ENCODE measurements at places on chromosomes 1 and 21.

DNA sequence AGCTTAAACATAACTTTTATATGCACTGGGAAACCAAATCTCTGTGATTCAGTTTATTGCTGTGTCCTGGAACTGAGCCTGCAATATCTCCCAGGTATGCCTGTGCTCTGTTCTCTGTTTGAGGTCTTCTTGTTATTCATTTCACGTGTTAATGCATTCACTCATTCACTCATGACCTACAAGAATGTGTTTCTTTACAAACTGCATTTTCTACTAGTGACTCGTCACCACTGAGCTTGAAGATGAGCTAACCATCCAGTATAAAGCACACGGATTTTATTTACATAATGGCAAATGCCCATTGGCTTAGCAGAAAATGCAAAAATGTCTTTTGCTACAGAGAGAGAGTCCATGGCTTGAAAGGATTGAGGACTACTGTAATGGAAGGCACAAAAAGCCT lies 75.0 kb upstream of the DUSP10 start:
- DNase-seq, result no peak

DNA sequence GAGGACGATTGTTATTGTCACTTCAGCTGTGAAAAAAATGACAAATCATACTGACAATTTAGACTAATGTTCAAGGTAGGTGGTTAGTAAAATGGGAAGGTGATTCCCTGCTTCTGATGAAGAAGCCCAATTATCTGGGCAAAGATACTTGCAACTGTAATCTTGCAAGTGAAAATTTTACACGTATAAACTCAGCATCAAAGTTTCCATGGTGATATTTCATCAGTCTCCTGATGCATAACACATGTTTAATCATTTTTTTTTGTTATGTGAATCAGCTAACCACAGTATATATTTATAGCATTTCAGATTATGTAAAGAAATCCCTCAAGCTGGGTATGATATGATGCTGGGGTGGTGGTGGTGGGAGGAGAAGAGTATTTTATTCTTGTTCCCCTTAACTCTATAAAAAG lies 16.4 kb upstream of the KCNK1 start:
- DNase-seq, result no peak

DNA sequence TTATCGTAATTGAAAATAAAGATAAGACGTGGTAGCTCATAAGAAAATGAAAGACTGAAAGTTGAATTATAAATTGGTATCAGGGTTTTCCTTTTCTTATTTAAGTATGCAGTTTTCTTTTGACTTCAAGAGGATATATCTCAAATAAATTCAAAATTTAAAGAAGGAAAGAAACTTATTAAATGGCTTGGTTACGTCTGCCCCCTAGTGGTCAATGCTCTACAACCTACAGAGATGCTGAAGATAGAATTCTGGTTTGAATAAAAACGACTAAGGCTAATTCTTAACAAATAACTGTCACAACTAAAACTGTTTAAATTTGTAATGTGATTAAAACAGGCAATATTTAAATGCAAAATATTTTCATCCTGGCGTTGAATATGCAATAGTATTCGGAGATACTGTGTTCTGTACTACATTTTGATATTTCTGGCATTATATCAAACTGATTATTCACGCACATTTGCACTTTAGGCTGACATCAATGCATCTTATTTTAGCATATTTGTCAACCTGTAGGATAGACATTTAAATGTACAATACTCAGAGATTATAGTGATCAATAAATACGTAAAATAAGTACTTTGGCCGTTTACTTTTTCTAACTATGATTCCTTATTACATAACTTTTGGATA lies 26.8 kb downstream of the IFI44 start:
- DNase-seq, result no peak

DNA sequence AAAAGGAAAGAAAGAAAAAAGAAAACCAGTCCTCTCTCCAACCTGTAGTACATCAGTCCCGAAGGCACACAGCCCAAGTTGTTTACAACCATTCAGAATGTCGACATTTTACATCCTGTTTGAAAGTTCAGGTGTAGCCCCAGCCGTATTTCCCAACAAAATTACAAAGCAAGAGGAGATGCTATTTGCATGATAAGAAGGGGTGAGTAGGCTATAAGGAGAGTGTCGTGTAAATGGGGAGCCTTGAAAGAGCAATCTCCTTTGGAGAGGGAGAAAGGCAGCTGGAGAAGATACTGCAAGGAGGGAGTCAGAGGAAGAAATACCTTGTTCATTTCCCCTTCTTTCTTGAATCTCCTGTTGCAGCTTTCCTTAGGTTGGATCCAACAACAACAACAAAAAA lies 35.5 kb upstream of the DENND1B start:
- no peak for DNase-seq

- DNase-seq, result no peak
Measured at GRCh38 chr1:20439282-20439681, 46.7 kb downstream of the CAMK2N1 start.

DNA sequence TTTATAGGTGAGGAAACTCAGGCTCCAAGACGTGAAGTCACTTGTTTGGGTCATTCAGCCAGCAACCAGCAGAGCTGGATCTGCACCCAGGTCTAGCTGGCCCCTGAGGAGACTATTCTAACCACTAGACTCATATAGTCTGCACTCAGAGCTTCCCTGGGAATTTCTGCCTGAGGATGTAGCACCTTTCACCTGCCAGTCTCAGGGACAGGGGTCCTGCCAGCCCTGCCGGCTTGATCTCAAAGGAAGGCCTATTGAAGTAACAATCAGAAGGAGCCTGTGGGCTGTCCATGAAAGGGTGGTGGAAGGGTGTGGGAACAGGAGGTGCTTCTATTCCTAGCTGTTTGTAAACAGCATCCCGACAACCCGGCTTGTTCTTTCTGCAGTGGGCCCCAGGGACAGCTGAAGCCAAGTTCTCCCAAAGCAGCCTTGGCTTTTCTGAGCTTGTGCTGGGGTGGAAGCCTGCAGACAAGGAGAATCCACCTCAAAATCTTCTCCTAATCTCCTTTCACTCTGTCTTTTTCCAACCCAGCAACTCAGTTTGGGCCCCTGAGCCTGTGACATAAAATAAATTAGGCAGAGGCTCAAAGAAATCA lies 7.8 kb downstream of the LMOD1 start:
- DNase-seq, result no peak

GRCh38 chr21:21247424-21247823 lies 249.2 kb downstream of the NCAM2 start:
- DNase-seq, result no peak

GRCh38 chr1:58782178-58783089 lies 1.4 kb downstream of the JUN start:
- peak; percentile 65 for DNase-seq

DNA sequence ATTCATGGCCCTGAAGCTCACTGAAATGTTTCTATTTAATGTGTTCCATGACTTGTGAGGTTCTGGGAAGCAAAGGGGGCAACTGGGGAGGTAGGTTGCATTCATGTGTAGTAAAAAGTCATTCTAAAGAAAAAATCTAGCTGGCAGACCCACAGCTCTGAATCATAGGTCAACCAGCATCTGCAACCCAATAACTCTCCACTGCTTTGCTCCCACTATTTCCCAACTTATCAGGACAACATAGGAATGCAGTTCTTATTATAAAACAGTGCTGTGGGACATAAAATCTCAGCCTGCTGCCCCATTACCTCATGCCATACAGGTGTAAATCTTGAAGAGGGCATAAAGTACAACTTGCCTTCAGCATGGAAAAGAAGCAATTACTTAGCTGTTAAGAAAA lies 576.1 kb upstream of the PTBP2 start:
- no peak for DNase-seq

DNA sequence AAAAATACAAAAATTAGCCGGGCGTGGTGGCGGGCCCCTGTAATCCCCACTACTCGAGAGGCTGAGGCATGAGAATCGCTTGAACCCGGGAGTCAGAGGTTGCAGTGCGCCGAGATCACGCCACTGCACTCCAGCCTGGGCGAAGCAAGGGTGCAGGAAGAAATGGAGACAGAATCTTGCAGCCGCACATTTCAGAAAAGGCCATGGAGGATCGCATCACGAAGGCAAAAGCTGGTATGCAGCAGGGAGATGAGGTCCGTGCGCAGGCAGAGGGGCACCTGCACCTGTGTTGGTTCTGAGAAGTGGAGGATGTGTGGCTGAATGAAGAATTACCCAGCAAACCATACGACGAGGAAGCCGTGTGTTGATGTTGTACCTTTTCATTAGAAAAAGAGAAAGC lies 53.0 kb upstream of the ABCG1 start:
- no peak for DNase-seq

DNA sequence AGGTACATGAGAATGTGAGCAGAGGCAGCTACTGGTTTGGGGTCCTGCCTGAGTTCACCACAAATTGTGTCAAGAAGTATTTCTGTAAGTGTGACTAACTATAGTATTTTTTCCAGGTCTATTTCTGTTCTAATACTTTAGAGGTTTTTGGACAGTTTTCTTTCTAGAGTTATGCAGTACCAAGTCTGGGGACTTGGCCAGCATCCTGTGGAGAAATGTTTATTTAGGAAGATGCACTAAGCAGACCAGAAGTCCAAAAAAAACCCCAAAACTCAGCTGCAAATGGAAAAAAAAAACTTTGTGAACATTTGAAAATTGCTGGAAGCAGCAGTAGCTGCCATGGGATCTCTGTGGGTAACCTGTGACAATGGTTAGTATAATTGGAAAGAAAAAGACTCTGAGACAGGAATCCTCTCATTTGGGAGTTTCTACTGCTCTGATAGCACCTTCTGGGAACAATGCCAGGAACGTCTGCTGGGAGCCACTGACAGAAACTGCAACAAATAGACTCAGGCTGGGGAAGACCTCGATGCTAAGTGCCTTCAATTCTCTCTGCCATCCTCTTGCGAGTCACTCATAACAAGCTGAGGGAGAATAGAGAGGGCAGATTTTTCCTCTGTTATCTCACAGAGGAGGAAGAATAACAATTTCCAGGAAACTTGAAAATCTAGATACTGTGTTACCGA lies 37.6 kb downstream of the OR10R2 start:
- DNase-seq, result no peak

- no peak for DNase-seq
Measured at GRCh38 chr1:44947774-44948311, 38.6 kb downstream of the EIF2B3 start.

GRCh38 chr1:246773213-246773641 lies 49.0 kb downstream of the SCCPDH start:
- DNase-seq, result no peak

- no peak for DNase-seq
Measured at GRCh38 chr1:78303620-78304019, 187.2 kb upstream of the PTGFR start.

GRCh38 chr1:39189592-39190041 lies 14.9 kb upstream of the MACF1 start:
- no peak for DNase-seq

DNA sequence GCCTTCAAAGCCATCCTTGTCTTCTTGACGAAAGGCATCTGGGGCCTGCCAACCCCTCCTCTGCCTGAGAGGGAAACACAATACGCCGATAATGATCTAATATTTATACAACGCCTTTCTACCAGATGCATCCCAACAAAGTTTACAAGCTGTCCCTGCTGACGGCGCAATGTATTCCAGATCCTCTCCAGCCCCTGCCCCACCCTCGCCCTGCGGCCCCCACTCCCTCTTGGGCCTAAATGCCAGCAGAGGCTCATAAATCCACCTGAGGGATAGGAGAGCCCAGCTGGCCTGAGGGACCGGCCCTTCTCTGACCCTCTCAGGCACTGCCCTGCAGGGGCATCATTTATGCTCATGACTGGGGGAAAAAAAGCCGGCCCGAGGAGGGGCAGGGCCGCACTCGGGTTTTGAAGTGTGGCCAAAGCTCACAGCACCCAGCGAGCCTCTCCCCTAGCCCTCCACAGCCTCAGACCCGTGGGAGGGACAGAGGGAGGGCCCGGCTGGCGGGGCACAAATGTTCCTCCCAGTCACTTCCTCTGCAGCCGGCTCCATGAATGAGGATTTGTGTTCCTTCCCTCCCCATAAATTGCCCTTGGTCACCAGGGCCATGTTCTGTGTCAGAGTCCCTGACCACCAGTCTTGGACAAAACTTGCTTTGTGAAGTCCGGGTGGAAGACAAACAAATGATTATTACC lies 140.3 kb downstream of the FOXD2 start:
- no peak for DNase-seq

DNA sequence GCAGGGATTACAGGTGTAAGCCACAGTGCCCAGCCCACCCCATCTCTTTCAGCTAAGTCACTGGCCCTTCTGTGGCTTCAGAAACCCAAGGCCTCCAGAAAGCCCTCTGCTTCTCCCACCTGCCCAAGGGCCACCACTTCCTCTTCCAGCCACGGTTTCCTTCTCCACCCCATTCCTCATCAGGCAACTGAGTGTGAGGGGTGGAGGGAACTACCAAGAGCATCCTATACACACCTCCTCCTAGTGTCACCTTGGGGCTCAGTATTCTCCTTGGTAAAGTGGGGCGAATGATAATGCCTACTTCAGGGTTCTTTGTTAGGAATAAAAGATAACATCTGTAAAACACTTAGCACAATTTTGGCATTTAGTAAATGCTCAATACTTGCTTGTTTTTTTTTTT lies 30.0 kb downstream of the KNCN start:
- no peak for DNase-seq

- no peak for DNase-seq
Measured at GRCh38 chr21:38048167-38048566, 131.9 kb upstream of the KCNJ6 start.

DNA sequence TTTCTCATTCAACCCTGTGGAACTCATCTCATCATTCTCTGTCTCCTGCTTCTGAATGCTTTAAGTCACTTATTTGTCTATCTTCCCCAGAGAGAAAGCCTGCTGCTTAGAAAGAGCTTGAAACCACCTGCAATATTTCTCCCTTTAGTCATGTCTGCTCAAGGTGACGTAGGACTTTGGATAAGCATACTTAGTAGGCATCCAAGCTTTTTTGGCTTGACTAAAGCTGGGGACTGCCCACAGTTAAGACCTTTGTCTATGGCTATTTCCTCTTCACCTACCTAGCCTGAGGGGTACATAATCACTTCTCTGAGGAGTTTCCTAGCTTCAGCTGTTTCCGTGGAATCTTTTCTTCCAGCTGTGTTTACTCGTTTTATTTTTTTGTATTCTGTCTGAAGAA lies 665.8 kb upstream of the CAMK1G start:
- DNase-seq, result no peak

DNA sequence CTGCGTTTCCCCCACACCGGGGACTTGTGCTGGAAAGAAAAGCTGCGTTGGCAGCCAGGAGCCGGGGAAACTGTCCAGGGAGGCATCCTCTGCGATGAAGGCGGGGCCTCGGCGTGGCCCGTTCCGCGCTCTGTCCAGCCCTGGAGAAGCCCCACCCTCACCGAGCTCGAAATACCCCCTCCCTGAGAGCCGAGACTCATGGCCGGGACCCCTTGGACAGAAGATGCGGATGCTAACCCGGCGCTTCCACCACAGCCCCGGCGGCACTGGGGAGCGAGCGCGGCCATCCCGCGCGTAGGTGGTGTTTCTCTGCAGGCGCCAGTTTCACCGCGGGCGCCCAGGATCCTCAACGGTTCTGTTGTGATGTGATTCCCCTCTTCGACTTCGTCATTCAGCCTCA lies 31.6 kb downstream of the PDE9A start:
- peak; percentile 31 for DNase-seq

GRCh38 chr1:40450495-40451237 lies 390 bp downstream of the ZFP69B start:
- DNase-seq, result peak; percentile 87
